Right ventricle myocardium superior (tissue), 1 donor: ENCODE measurements at places on chromosomes 3 and 15.

- DNase-seq: no peak
These were observed 14.8 kb upstream of the RBP2 start for GRCh38 chr3:139491027-139491700.

GRCh38 chr3:59388555-59389270 lies 338.9 kb upstream of the CFAP20DC start:
- no peak for DNase-seq

GRCh38 chr15:61314427-61314826 lies 85.3 kb upstream of the RORA start:
- DNase-seq: no peak

GRCh38 chr3:152254041-152254440 lies 14.7 kb upstream of the MBNL1 start:
- no peak for DNase-seq

GRCh38 chr3:154458560-154458959 lies 28.6 kb upstream of the GPR149 start:
- no peak for DNase-seq

- no peak for DNase-seq
These were observed 318.0 kb downstream of the GBE1 start for GRCh38 chr3:81443457-81443782.

DNA sequence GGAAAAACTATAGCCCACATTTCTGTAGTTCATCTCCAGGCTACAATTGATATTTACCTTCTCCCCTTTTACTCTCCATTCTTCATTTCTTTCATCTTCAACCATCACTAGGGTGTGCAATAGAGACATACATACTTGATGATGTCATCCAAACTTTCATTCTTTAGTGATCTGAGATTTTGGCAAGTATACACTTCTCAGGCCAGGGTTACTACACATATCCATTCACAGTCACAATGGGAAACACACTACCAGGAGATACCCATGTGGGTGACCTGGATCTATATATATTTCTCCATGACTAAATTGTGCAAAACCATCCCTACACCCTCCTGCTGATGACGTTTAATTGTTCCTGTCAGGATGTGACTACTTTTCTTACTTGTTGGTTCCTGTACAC lies 769.5 kb upstream of the DPPA4 start:
- DNase-seq: no peak

GRCh38 chr3:194123726-194124125 lies 12.2 kb upstream of the HES1 start:
- no peak for DNase-seq

- no peak for DNase-seq
These were observed 5.3 kb upstream of the CTDSPL start for GRCh38 chr3:37856381-37856780.

GRCh38 chr15:67108122-67108961 lies 42.9 kb downstream of the SMAD3 start:
- DNase-seq: no peak

GRCh38 chr3:48469046-48469915 lies 22.7 kb downstream of the ATRIP start:
- DNase-seq: no peak

- DNase-seq: no peak
These were observed 145.7 kb upstream of the NPHP3 start for GRCh38 chr3:132867956-132868355.

DNA sequence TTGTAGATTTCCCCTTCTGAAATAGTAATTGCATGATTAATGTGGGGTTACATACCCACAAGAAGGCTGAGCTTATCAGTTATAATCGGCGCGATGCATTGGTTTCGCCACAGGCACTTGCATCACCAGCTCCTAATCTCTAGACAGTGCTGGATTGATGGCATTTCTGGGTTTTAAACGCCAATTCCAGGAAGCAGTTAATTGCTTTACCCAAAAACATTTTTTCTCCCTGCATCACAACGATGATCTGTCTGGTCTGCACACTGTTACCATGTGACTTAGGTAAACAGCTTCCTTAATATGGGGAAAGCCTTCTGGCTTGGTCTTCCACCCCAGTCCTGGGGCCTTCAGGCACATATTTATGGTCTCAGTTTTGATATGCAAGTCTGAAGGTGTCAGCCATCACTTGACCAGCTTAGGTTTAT lies 70.0 kb upstream of the HEG1 start:
- no peak for DNase-seq

DNA sequence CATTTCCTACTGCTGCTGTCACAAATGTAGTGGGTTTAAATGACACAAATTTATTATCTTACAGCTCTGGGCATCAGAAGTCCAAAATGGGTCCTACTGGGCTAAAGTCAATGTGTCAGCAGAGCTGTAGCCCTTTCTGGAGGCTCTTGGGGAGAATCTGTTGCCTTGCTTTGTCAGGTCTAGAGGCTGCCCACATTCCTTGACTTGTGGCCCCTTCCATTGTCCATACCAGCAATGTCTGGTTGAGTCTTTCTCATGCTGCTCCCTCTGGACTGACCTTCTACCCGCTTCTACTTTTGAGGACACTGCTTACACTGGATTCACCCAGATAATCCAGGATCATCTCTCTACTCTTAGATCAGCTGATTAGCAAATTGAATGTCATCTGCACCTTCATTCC lies 3.0 kb downstream of the IL12A start:
- DNase-seq: no peak

- no peak for DNase-seq
These were observed 69.5 kb downstream of the CADPS start for GRCh38 chr3:62805580-62806277.

DNA sequence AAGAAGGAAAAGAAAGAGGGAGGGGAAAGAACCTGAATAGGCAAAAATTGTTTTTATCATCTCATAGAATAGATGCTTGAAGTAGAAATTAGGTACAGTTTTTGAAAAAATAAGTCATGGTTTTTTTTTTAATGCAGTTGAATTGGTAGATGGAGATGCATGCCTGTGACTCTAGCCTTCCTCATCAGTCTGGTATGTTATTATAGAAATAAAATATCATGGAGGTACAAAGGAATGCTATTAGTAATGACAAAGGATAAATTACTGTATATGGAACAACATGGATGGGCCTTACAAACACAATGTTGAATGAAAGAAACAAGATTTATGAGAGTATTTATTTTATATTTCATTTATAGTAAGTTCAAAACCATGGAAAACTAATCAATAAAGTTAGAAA lies 162.4 kb upstream of the GALNT15 start:
- no peak for DNase-seq

DNA sequence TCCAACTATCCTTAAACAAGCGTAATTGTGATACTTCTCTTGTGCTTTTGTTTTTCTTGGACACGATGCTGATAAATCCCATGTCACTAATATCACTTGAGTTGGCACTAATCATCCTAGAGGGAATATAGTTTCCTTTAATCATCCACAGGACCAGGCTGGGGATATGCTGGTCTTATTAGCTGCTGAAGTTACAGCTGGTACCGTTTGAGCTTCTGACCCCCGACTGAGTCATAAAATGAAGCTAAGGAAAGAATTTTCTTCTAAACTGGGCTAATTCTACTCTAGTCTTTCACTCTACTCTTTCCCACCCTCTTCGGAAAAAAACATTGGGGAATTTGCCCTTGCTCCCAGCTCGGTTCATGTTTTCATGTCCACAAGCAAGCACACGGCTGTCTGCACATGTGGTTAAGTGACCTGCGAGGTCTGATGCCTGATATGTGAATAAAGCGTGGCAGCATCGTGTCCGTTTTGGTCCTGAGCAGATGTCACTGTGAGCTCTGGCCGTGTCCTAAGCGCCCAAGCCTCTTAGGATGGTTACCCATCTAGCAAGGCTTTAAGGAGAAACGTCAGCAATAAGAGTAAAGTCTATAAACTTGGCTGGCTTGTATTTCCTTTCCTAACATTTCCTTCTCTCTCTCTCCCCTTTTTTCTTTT lies 223.7 kb downstream of the ITPR1 start:
- DNase-seq: no peak

- DNase-seq: peak; percentile 69
These were observed 75.9 kb upstream of the RNU6-1 start for GRCh38 chr15:67915461-67916374.

- DNase-seq: no peak
These were observed 79.4 kb downstream of the AAGAB start for GRCh38 chr15:67174864-67175573.

- DNase-seq: no peak
These were observed 543.6 kb downstream of the EDEM1 start for GRCh38 chr3:5731100-5731499.

DNA sequence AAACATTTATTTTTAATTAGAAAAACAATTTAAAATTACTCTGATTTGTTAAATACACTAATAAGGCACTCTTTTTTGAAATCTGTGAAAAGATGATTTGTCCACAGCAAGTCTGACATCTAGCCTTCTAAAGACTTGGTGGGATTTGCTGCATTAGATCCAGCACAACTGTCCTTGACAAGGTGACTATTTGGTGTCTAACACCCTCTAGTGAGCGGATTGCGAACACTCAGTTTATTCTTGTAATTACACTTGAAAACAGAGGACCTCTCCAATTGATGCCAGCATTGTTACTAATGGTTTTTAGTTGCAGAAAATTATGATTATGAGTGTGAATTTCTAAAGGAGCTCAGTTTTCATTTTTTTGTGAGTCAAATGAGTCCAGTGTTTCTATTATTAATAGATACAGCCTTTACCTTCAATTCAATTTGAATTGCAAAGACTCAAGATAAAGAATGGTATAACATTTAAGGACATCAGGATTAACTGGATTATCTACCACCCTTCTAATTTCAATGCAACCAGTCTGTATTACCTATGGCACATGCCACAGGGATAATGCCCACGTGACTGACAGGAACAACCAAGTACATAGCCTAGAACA lies 29.7 kb upstream of the STRIT1 start:
- no peak for DNase-seq

DNA sequence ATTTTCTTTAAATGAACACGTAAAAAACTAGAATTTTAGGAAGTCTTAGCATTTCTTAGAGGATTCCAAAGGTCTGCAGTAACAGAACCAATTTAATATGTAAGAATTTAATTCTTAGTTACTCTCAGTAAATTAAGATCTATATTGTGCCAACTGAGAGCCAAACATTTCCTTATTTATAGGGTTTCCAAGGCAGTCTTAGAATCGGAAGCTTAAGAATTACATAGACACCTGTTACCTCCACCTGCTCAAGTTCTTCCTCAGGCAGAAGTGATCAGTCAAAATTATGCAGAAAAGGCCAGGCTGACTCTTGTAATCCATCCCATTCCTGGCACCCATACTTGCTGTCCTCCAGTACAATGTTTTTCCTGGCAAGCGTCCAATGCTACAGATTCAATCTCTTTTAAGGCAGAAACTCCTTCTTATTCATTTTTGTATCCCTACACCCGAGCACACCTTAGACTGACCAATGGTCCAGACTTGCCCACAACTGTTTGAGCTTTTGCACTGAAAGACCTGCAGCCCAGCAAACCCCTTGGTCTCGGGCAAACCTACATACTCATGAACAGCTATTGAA lies 64.3 kb downstream of the NCEH1 start:
- DNase-seq: no peak

DNA sequence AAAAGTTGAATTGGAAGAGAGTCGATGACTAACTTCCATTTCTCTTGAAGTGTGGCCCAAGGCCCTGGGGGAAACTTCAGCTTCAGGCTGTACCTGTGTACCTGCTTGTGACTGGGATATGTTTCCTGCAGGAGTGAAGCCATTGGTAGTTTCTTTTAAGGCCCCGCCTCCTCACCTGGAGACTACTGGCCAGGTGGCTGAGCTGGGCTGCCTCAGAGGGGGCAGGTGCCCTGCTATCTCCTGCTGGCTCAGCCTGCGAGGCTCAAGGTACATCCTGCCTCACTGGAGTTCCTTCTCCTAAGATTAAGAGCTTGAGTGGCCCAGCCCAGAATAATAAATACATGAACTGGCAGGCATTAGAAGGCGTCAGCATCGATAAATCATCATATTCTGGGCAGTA lies 121.6 kb upstream of the ROPN1 start:
- DNase-seq: no peak

DNA sequence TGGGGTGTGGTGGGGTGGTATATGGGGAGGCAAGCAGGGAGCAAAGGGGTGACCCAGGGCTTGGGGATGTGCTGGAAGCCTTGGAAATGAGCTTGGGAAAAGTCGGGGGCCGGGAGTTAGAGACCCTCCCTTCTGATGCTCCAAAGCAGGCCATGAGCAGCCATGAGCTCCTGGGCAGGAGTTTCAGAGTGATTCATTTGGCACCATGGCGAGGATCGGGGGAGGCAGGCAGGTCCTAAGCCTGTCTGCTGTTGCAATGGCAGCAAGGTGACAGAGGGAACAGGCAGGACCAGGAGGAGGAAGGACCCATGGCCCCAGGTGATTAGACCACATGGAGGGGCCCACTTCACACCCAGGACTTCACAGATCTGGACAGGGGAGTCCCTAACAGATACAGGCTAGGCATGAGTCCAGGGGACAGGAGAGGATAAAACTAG lies 21.3 kb downstream of the RGMA start:
- DNase-seq: peak; percentile 26

GRCh38 chr3:115134648-115135347 lies 12.3 kb downstream of the ZBTB20 start:
- DNase-seq: no peak

GRCh38 chr3:23341147-23341838 lies 138.2 kb downstream of the UBE2E2 start:
- no peak for DNase-seq

DNA sequence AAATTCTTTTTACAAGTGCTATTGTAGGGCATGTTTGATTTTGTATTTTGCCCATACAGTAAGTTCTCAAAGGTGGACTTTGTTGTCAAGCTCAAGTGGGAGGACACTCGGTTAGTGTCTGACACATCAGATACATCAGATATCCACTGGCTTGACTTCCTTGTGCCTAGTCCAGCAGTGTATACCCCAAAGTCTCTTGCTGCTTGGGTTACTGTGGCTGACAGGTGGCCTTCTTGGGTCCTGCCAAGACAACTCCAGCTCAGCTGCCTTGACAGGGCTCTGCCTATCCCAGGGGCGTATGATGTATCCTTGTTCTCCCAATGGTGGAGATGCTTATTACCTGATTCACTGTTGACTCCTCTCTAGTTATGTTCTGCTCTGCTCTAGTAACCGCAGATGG lies 214.9 kb downstream of the CBLB start:
- no peak for DNase-seq

- DNase-seq: peak; percentile 63
These were observed 333.6 kb upstream of the TBL1XR1 start for GRCh38 chr3:177530908-177531307.

GRCh38 chr15:68495221-68495950 lies 63.4 kb upstream of the ITGA11 start:
- no peak for DNase-seq

- peak; percentile 46 for DNase-seq
These were observed at the start of gene SEMA5B for GRCh38 chr3:123027292-123028232. Gene SEMA5B (minus strand): TSS chr3:123027763. CDS start chr3:122961263, 66,500 bp downstream.

DNA sequence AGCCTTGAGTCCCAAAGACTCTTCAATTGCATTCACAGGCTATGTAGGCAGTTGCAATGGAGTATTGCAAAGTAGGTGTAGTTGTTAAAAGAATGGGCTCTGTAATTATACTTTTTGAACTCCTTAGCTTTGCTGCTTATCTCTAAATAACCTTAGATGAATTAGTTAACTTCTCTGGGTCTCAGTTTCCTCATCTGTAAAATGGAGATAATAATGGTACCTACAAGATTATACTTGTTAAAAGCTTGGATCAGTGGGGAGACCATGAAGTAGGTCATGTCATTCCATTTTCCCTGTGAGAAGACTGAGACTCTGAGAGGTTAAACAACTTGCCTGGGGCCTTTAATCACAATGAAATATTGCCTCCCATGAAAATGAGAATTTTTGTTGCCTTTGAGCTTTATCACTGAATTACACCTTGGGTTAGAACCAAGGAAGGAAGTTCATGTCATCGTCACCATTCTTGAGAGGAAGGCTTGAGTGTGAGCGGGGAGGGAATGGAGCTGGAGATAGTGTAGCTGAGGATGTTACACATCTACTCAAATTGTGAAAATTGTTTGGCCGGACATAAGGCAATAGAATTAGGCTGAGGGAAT lies 38.1 kb downstream of the CTDSPL start:
- no peak for DNase-seq
